ENCODE measurements at places on chromosomes 13 and 19.

GRCh38 chr19:18464646-18465045 is 26.7 kb upstream of the ISYNA1 start:
- DNase-seq, result no peak

- DNase-seq, result no peak
Observed at GRCh38 chr19:5624018-5624663, 1.3 kb downstream of the SAFB start.

DNA sequence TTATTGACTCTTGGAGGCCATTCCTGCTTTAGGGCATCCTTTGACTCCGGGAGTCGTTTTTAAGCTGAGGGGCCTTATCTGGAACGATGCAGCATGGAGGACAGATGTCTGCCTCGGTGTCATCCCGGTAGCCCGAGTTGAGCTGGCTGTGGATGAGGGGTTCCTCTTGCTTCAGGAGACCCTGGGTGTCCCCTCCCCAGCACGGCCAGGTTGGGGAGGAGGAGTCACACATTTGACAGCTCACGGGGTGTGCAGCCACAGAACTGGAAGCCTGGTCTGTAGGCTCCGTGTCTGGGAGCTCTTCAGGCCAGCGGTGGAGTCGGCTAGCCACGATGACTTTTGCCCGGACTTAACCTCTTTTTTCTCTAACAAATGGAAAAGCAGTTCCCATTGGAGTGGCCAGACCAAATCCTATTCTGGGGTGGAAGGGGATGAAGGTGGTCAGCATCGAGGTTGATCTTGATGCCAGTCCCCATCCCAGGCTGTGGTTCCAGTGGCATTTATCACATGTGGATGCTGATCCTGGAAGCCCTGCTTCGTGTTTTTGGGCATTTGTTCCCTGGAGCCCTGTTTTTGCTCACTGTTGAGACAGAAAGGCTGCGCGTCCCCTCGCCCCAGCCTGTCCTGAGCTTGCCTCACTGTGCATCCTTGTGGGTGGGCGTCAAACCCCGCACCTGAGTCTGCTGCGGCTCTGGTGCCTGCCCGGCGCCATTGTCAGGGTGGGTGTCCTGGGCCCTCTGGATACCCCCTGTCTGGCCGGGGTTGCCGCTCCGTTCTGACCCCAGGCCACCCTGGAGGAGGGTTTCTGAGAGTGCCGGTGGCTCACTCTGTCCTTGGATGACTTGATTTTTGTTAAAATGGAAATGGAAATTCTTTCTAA is 12.0 kb downstream of the TFDP1 start:
- no peak for DNase-seq

DNA sequence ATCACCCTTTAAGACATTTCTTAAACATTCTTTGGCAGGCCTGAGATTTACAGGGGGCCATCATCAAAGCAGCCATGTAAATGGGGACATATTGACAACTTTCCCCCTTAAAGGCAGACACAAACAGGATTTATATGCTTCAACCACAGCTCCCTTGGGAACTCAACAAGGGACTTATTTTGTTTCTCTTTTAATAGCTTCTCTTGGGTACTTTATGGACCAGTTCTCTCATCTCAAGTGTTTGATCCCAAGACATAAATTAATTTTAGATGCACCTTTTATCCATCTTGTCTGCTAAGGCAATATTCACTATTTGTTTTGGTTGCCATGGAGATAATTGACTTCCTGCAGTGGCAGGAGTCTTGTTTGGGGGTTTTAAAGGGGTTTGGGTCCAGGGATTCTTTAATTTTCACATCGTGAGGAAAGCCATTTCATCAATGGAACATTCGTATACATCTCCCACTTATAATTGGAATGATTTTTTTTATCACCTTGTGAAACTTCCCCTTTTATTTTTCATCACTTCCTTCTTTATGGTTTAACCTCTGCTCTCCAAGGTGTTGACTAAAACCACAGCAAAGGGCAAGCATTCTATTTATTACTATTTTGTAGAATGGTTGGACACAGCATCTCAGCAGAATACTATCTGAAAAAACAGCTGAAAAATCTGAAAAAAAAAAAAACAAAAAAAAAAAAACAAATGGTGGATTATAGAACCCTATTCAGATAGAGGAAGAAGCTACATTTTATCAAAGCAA is 726.0 kb downstream of the DIAPH3 start:
- DNase-seq, result no peak

DNA sequence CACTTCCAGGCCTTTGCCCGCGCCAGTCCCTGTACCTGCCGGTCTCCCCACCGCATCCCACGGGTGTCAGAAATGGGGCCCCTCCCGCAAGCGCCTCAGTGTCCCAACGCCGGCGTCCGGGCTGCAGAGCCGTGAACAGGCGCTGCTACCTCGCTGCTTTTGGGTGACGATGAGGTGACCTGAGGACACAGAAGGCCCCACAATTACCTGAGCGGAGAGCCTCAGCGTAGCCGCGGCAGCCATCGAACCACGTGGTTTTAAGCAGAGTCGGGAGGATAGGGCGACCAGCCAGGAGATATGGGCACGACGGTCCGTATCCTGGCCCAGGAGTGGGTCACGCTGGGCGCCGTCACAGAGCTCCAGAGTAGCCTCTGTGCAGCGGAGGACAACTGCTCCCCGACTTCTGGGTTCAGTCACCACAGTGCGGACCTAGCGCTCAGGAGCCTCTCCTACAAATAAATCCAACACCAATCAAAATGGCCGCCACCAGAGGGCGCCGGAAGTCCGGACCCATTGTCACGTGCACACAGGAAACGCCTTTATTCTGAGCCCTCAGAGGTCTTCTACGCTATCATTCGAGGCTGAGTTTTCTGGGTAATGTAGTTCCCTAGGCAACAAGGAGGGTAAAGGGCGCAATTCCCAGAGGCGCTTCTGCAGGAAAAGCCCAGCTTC is at the start of gene ZNF814:
Gene ZNF814, minus strand, starts transcription at position 478 of the 672 bp plus-strand sequence. Its CDS starts 235 bp downstream, at position 243.
- DNase-seq, result peak; percentile 86

DNA sequence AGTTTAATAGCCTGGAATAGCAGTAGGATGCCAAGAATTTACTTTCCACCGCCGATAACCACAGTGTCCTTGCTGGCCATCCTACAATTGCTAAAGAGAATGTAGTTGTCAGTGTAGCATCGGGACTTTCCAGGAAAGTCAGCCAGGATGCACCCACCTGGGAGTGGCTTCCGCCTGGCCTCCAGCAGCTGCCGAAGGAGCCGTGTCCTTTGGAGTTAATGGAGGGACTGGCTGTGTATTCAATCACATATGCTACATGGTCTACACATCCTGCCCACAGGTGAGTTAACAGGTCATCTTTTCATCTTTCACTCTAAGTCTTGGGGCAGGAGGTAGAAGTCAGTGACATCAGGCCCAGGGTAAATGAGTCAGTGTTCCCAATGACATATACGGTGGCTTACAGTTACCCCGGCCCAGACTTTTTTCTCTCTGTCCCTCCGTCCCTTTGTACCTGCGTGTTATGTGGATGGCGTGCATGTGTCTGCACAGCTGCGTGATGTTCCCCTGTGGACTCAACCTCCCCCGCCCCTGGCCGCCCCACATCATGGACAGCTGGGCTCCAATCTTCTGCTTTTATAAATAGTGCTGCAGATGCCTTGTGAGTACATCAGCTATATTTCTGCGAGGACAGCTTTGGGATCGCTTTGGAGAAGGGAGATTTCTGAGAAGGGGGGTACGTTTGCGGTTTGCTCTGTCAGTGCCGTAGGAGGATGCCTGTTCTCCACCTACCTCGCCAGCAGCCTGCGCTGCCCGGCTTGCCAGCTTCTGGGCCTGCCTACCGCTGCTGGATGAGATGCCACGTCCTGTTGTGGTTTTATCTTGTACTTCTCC is 63.1 kb downstream of the ATP11A start:
- no peak for DNase-seq
